Left forelimb (tissue), 1 donor: ENCODE measurements at places on chromosomes 7 and 10.

DNA sequence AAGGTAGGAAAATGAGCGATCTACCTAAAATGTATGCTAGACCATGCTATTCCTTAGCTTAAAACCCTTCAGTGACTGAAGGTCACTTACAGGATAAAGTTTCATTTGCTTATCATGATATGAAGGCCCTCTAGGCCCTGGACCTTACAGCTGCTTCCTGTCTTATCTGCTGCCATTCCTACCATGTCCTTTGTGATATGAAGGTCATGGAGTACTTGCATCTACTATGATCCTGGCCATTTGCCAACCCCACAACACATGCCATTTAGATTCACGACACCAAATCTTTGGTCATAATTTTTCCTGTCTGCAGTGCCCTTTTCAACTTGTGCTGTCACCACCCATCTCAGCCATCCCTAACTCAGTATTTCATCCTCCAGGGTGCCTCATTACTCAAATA is 181.8 kb upstream of the MDFIC start:
- DNase-seq, result no peak

GRCh38 chr7:107994421-107995030 is 8.4 kb downstream of the LAMB1 start:
- DNase-seq, result no peak

DNA sequence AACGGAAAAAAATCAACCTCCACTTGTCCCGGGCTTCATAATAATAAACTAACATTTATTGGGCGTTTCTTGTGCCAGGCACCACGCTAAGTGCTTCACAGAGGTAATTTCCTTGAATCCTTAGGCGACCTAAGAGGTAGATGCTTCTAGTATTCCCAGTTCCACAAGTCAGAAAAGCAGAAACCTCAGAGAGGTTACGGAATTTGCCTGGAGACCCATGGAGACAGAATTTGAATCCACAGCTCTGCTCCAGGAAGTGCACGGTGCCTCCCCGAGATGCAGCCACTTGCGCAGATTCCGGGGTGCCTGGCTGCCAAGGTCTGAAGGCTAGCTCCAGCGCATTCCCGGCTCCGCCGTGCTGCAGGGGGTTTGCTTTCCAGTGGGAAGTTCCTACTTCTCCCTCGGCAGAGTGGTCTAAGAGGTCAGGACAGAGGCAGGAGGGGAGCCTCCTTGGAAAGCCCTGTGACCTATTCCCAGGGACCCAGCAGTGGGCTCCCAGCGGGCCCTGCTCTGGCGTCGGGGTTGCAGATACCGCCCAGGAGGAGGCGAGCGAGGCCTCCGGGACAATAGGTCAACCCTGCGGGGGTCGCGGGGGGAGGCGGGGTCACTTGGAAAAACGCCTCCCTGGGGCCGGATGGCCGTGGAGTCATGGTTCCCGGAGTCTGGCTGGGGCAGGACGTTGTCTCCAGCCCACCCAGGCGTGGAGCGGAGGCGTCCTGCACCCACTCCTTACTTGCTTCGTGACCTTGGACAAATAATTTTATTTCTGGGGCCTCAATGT is 10.1 kb upstream of the NKX2-3 start:
- no peak for DNase-seq

- DNase-seq, result no peak
Measured at GRCh38 chr7:25844102-25844870, 307.7 kb upstream of the NFE2L3 start.

DNA sequence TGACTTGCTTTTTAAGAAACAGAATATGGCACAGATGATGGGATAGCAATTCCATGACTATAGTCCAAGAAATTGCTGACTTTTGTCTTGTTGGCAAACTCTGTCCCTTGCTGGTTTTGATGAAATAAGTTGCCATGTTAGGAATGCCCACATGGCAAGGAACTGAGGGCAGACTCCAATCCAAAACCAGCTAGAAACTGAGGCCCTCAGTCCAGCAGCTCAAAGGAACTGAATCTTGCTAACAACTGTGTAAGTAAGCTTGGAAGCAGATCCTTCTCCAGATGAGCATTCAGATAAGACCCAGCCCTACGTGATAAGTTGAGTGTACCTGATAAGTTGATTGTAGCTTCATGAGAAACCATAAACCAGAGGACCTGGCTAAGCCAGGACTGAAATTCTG is 64.3 kb upstream of the BMPER start:
- no peak for DNase-seq

DNA sequence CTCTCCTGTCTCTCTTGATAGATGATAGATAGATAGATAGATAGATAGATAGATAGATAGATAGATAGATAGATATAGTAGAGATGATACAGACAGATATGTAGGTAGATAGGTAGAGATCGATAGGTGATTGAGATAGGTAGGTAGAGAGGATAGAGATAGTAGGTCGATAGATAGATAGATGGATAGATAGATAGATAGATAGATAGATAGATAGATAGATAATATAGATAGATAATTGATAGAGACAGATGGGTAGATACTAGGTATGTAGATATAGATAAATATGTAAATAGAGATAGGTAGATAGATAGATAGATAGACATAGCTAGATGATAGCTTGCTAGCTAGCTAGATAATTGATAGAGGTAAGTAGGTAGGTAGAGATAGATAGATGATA is 1154.2 kb upstream of the AUTS2 start:
- no peak for DNase-seq

DNA sequence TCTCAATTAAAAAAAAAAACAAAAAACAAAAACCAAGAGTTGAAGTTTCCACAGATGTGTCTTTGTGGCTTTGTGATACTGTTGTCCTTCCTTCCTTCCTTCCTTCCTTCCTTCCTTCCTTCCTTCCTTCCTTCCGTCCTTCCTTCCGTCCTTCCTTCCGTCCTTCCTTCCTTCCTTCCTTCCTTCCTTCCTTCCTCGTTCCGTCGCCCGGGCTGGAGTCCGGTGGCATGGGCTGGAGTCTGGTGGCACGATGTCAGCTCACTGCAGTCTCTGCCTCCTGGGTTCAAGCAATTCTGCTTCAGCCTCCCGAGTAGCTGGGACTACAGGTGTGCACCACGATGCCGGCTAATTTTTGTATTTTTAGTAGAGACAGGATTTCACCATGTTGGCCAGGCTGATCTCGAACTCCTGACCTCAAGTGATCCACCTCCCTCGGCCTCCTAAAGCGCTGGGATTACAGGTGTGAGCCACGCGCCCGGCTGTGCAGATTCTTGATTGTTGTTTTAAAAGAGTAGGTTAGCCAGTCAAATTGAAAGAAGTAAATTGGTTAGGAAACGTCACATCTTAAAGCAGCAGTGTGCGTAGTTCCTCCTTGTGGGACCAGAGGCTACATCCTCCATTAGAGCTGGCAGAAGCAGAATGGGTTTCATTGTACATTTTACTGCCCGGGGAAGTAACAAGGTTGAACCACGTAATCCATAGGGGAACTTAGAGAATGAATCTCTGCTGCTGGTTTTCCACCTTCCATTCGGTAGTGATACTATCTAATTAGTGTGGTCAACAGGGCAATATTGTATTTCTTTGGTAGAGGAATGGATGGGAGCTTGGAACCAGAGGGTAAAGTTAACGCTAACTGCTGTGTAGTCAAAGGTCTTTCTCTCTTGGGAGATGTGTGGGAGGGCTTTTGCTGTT is 20.6 kb downstream of the DNAJB6 start:
- no peak for DNase-seq

GRCh38 chr7:19397911-19398310 is 252.7 kb upstream of the FERD3L start:
- DNase-seq, result no peak

- DNase-seq, result no peak
Measured at GRCh38 chr10:90175161-90175681, 473.8 kb downstream of the KIF20B start.

GRCh38 chr7:2821842-2822507 is 22.1 kb downstream of the GNA12 start:
- DNase-seq, result peak; percentile 44

DNA sequence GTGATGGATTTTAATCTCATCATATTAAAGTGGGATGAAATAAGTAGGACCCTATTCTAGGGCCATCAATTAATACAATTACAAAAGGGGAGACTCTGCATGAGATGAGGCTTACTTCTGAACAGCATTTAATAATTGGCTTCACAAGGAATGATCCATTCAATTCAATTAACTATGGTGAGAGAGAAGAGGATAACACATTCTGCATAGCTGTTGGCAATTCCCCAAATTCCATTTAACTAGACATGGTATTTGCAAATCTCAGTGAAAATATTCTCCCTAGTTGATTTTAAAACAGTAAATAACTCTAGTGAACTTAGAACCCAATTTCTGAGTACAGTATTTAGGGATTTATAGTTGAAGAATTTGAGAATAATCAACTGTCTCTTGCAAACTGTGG is 145.3 kb downstream of the NOC3L start:
- no peak for DNase-seq

GRCh38 chr7:134289841-134290240 is 26.9 kb downstream of the SLC35B4 start:
- no peak for DNase-seq

DNA sequence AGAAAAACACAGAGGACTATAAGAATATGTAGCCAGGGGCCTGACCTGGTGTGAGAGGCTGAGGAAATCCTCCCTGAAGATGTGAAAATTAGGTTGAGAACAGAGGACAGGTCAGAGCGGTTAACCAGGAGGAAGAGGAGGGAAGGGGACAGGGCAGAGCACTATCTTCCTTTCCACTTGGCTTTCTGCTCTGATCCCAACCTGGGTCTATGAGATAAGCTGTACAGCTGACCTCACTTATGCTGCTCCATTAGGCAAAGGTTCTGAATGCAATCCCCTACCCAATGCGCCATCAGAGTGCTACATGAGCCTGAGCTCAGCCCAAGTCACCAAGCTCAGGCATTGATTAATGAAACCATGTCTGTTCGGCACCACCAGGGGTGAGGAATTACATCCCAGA is 10.5 kb downstream of the LIPA start:
- DNase-seq, result no peak

DNA sequence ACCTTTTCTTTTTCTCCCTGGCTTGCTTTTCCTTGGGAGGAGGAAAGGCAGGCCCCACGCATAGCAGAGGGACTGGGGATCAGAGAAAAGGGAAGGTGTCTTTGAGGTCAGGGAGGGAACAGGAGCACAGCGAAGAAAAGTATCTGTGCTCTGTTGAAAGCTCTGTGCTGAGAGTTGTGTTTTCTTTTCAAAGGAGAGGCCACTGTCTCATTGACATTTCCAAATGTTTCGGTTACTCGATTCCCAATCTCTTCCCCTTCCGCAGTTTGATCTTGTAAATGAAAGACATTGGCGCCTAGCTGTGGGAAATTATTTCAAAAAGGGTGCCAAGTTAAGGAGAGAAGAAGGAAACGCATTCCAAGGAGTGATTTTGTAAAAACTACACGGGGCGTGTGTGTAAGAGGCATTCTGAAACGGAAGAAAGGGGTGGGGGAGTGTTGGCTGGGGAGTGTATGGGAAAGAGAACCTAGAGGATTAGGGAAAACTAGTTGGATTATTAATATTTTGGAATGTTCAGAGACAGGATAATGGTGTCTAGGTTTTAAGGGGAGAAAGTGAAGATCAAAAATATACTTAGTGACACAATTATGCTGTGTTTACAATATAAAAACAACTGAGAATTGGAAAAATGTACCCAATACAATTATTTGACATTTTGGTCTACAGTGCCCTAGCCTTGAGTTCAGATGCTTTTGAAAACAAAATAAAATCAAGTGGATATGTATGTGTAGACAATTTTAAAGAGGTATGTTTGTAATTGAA is 708 bp downstream of the KLHDC10 start:
- no peak for DNase-seq

DNA sequence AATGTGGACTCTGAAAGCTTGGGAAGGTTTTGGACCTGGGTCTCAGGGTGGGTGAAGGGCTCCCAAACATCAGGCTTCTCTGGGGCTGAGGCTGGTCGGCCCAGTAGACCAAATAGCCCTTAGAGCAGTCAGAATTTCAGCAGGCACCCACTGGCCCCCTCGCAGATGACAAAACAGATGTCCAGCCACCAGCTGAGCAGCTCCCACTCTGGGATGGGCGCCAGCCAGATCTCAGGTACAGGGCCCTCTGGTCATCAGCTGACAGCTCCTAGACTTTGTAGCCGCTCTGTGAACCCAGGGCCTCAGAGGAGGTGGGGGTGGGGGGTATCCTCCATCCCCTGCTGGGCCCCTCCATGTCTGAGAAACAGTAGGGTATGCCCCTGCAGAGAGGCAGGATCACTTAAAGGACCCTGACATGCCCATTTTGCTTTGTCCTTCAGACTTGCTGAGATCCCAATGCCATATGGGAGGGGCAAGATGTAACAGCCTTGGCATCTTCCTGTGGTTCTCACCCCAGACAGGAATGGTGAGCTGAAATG is 26.5 kb downstream of the HSPA12A start:
- no peak for DNase-seq

DNA sequence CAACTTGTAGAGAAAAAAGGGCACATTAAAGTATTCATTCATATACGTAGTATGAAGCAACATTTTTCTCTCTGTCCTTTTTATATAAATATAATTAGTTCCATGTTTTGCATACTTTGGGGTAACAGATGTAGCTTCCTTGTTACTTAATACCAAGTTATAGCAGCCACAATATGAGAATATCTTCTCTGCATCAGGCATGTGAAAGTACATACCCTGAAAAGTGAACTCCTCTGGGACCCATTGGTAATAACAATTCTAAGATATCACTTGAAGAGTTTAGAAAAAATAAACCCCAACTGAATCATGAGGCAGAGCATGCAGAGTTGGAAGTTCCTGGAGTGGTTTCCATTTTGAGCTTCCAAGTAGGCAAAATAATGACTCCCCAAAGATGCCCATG is 2.4 kb upstream of the CRPPA start:
- no peak for DNase-seq

GRCh38 chr7:134030460-134030865 is 96.7 kb upstream of the LRGUK start:
- DNase-seq, result no peak

DNA sequence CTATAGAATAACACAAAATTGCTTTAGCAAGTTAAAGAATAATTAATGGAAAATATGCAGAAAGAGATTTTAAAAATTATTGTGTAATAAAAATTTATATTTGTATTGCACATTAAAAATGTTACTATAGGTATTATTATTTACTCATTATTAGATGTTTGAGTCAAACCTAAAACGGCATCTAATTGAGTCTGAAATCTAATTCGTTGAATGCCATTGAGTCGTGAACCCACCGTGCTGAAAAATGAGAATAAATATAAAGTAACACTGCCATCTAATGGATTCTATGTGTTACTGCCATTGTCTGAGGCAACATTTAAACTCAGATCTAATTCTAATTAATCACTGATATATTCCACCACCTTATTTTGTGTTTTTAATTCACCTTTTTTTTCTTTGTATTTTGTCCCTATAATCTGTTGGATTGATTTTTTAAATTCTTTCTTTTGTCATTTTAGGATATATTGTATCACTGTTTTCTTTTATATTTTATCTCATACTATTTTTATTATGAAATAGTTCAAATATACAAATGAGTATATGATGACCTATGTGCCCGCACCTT is 62.2 kb downstream of the SAMD9 start:
- DNase-seq, result no peak
